Stimulated activated CD8-positive, alpha-beta memory T cell treated with anti-CD3 and anti-CD28 coated beads, Interleukin-4, amount 100 ng/mL, for 24 hours (primary cell): ENCODE measurements at places on chromosomes 4 and X.

- no peak for DNase-seq
Measured at GRCh38 chr4:112284662-112285411, 867 bp downstream of the TIFA start.

DNA sequence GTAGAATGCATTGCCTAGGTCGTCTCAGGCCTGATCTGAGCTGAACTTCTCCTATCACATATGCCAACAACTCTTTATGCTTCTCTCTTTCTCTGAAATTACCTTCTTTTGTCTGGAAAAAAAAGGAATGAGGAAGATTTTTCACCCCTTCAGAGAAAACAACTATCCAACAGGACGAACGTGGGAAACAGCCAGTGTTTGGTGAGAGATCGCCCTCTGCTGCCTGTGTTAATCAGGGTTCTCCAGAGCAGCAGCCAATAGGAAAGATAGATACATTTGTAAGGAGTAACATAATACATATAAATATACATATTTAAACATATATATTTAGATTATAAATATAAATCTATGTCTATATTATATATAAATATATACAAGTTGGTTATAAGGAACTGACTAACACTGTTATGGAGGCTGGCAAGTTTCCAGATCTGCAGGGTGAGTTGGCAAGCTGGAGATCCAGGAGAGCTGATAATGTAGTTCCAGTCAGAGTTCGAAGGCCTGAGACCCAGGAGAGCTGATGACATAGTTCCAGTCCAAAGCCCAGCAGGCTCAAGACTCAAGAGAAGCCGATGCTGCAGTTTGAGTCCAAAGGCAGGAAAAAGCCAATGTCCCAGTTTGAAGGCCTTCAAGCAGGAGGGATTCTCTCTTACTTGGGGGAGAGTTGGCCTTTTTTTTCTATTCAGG, 13.3 kb downstream of the CETN2 start:
- DNase-seq = no peak

DNA sequence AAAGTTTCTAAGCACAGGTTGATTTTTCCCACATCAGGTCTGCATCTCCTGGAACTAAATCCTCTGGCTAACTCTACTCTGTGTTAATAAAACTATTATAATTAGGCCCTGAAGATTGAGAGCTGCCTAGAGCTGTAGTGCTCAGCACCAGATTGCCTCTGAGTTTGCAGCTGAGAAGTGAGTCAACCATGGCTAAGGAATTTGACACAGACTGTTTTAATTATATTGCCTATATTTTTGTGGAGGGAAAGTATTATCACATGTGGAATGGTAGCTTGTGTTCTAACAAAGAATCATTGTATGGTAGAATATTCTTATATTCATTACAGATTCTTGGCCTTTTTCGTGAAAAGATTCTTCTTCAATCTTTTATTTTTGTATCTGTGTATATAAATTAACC, 1907.6 kb upstream of the TENM3 start:
- no peak for DNase-seq

DNA sequence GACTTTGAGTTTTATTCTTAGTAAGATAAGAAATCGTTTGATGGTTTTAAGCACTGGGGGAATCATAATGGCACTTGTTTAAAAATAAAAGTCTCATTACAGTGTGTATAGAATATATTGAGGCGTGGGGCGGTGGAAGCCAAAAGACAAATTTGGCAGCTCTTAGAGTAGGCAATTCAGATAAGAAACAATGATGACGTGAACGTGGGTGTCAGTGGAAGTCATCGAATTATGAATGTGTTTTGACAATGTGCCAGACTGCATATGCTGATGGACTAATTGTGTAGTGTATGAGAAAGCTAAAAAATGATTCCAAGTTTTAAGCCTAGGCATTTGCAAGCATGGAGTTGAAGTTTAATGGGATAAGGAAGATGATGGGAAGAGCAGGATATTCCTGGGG, 35.8 kb downstream of the SPANXD start:
- DNase-seq = no peak

DNA sequence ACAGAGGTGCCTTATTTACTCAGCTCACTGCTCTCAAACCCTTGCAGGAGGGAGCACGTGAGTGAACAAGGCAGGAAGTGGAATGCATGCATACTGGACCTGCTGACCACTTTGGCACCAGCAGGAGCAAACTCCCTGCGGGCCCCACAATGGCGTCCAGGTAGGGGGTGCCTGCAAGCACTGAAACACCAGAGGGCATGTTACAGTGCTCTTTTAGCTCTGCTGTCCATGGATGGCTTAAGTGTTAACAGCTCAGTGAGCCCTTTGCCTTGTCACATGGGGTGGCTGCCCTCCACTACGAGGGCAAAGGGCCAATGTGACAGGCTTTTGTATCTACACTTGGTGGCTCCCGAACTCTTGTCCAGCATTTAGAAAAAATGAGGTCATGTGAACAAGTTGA, 199.5 kb upstream of the UGT8 start:
- no peak for DNase-seq

DNA sequence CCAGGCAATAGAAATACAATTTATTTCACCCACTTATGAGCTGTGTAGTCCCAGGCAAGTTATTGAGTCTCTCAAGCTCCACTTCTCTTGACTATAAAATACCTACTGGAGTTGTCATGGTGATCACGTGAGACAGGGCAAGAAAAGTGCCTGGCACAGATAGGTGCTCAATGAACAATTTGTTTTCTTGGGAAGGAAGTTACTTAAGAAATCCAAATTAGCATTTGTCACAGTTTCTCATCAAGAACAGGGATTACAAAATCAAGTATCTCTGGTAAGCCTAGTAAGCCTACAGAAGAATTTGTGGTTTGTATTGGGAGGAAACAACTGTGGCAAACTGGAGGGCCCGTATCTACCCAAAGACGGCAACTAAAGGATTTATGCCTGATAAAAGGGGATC, 37.5 kb upstream of the RASGEF1B start:
- DNase-seq = no peak

DNA sequence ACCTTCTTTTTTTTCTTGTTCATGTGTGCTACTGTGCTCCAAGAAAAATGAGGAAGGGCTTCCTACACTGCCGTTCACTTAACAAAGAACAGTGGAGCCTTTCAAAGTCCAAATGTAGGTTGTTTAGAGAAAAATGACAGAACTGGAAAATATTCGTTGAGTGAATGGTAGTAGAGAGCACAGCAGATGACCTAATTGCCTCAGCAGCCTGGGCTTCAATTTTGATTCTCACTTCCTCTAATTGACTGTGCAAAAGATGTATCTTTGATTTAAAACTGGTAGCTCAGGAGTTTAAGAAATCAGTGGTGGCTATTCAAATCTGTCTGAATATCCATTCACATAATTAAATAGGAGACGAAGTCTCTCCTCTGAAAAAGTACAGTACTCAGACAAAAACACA, 5.2 kb downstream of the NLGN4X start:
- no peak for DNase-seq

DNA sequence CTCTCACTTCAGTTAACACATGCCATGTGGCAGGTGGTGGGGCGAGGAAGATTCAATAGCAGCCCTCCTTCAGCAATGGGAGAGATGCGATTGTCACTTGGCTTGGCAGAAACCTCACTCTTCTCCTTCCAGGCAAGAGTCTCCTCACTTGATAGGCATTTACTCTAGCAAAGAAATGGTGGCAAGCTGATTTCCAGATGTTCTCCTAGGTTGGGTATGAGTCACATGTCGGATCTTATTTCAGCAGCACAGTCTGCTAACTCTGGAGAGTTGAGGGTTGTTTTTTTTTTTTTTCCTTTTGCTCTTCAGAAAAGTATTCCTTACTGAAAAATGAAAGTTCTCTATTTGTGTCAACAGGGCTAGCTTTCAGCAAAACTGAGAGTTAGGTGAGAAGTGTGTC, 119.5 kb upstream of the CHRDL1 start:
- no peak for DNase-seq

GRCh38 chr4:103036169-103036568, 16.7 kb upstream of the SLC9B1 start:
- no peak for DNase-seq

GRCh38 chrX:153755136-153755535, 8.9 kb upstream of the PLXNB3 start:
- DNase-seq = no peak

GRCh38 chr4:87081826-87082225, 138.6 kb downstream of the KLHL8 start:
- DNase-seq = no peak

DNA sequence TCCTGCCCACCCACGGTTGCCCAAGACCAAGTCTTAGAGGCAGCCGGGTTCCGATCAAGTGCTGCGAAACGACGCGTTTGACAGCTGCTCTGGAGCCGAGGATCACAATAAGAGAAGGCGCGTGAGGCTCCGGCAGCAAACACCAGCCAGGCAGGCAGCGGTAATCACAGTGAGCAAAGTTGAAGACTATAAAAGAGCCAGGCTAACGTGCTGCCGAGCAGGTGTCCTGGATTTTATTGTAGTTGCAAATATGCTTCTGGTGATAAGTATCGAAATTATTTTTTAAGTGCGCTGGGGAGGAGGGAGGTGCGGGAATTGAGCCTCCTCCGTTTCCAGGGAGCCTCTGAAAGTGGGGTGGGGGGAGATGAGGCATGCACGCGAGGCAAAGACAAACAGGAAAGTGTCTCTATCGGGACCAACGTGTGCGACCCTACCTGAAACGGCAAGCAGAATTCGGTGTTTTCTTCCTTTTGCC, 590 bp downstream of the GABRA2 start:
- DNase-seq = no peak

GRCh38 chrX:40095583-40096394, 2.0 kb downstream of the BCOR start:
- no peak for DNase-seq

DNA sequence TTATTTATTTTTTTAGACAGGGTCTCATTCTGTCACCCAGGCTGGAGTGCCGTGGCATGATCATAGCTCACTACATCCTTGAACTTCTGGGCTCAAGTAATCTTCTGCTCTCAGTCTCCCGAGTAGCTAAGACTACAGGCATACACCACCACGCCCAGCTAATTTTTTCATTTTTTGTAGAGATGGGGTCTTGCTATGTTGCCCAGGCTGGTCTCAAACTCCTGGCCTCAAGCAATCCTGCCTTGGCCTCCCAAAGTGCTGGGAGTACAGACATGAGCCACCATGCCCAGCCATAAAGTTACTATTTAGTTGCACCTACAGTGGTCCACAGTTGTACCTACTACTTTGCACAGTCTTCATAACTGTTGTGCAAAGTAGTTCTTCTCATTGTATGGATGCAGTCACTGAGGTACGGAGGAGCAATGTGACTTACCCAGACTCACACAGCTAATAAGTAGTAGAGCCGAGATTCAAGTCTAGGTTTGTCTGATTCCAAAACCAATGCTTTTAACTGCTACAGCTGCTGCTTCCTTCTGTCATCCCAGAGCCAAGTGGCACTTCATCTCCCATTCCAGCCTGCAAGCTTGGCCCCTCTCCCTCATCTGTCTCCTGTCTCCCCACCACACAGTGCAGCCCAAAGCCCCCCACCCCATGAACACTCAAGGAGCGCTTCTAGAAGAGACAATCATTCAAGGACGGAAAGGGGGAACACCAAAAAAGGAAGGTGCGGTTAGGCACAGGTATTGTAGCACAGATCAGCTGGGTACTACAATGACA, 24.0 kb upstream of the IQSEC2 start:
- no peak for DNase-seq

DNA sequence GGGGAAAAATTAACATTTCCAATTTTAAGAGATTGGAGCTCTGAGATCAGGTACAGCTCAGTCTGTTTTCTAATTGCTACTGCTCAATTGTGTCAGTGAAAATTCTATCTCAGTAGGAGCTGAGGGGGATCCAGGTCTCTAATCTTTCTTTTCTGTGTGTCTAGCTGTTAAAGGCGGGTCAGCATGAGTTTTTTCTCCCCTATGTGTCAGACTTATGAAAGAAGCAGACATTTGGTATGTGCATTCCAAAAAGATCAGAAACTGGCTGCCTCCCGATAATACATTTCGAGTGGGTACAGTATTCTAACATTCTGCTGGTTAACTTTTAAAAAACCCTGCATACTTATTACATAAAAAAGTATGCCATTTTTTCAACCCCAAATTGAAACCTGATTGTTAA, 72.4 kb downstream of the PCDH7 start:
- no peak for DNase-seq
